ENCODE measurements at places on chromosomes 5 and 9.

DNA sequence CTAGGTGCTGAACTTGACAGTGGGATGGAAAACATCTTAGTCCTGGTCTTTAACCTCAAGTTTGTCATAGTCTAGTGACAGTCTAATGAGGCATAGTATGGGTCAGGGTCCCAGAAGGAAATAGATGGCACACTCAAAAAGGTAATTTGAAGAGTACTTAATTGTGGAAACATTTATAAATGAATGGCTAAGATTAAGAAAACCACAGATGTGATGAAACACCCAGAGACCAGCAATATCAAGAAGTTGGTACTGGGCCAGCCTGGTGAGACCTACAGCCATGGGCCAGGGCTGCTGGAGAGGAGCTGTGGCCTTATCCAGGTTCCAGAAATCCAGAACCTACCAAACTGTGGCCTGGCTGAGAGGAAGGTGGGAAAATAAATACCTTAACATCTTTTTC, 93.5 kb upstream of the ATG10 start:
- no peak for DNase-seq

DNA sequence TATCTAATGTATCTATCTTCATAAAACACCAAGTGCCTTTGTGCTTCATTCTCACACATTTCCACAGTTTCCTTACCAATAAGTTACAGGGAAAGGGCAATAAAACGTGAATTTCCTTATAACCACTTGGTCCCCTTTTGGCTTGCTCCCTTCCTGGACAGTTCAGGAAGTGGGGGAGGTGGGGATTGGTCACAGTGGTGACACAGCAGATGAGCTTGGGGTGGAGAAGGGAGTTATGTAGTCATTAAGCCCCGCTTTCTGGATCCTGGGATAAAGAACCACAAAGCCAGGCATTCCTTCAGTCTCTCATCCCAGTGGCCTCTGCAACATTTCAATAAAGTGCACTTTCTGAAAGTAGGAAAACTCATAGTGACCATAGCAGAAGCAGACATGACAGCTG, 47.1 kb upstream of the FYB1 start:
- no peak for DNase-seq

DNA sequence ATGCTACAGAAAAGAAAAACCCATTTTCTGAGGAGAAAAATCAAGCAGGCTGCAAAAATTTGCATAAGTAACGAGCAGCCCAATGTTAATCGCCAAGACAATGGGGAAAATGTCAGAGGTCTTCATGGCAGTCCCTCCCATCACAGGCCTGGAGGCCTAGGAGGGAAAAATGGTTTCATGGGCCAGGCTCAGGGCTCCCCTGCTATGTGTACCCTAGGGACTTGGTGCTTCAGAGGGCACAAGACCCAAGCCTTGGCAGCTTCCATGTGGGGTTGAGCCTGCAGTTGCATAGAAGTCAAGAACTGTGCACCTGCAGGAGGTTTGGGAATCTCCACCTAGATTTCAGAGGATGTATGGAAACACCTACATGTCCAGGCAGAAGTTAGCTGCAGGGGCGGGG, 10.4 kb downstream of the CAAP1 start:
- DNase-seq, result no peak

GRCh38 chr5:160266752-160267345, 37.5 kb downstream of the FABP6 start:
- no peak for DNase-seq

DNA sequence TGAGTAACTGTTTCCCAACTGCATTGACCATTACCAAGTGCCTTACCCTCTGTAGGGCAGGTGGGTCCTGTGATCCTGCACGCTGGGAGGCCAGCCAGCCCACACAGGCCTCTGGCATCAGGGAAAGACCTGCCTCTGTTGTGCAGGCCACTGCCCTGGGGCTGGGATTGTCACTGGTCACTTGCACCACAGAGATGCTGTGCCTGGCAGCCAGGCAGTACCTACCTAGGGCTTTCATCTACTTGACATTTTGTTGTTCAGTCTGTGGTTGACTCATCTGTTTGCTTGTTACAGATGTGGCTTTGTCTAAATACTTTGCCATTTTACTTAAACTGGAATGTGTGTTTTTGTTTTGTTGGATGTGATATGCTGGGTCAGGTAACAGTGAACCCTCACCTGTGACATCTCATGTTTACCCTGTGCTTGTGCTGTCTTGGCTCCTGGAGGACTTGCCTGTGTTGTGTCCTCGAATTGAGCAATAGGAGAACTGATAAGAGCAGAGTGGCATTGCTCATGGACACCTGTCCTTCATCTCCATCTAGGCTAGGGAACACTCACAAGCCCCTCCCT, 32.8 kb downstream of the SECISBP2 start:
- no peak for DNase-seq

DNA sequence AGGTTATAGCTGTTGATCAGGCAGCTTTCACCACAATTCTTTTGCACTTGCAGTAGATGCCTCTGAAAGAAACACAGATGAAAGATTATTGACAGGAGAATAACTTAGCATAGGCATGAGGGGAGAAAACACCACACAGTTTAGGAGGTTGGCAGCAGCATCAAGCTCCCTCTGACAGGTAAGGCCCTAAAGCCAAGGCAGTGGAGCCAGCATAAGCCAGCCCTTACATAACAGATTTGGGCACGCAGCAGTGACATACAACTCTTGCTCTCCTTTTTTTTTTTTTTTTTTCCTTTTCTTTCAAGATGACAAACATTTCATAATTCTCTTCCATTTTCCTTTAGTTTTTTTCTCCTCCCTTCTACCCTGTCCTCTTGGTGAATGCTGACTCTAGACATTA, 257.6 kb upstream of the ADAMTSL1 start:
- DNase-seq, result no peak

DNA sequence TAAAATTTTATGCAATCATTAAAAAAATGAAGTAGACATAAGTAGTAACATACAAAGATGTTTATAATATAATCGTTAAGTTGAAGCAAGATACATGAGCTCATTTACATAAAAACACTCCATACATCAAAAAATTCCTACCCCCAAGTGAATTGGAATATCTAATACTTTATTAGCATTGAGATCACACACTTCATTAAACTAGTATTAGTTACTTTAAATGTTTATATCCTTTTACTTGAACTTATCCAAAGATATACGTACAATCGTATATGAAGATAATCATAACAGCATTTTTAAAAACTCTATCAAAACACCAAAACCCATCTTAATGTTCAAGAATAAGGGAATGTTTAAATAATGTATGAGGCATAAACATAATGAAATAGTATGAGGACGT, 275.1 kb downstream of the RFX3 start:
- no peak for DNase-seq

- no peak for DNase-seq
Measured at GRCh38 chr9:81394881-81395675, 294.3 kb downstream of the TLE1 start.

DNA sequence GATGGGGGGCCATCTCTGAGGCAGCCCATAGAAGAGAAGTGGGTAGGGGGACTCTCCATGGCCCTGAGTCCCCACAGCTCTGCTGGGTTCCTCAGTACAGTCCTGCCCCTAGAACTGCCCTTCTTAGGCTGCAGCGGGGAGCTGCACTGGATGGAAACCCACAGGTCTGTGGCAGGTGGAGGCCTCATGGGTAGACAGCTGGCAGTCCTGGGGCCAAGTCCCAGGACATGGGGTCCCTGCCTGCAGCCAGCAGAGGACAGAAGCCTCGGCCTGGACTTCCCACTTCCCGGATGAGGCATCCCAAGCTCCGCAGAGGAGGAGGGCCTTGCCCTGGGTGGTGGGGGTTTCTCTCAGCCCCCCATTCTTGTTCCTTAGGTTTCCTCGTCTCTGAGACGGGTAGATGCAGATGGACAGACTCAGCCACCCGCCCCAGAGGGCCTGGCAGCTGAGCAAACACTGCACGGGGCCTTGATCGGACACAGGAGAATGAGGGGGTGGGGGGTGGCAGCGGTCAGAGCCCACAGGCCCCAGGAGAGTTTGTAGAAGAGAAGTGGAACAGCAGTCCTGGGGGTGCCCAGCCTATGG, 153.8 kb downstream of the C9orf50 start:
- DNase-seq, result no peak

GRCh38 chr5:133274597-133274935, 222.8 kb downstream of the HSPA4 start:
- DNase-seq, result peak; percentile 63

- no peak for DNase-seq
Measured at GRCh38 chr9:128632066-128632465, 24.6 kb downstream of the DYNC2I2 start.

DNA sequence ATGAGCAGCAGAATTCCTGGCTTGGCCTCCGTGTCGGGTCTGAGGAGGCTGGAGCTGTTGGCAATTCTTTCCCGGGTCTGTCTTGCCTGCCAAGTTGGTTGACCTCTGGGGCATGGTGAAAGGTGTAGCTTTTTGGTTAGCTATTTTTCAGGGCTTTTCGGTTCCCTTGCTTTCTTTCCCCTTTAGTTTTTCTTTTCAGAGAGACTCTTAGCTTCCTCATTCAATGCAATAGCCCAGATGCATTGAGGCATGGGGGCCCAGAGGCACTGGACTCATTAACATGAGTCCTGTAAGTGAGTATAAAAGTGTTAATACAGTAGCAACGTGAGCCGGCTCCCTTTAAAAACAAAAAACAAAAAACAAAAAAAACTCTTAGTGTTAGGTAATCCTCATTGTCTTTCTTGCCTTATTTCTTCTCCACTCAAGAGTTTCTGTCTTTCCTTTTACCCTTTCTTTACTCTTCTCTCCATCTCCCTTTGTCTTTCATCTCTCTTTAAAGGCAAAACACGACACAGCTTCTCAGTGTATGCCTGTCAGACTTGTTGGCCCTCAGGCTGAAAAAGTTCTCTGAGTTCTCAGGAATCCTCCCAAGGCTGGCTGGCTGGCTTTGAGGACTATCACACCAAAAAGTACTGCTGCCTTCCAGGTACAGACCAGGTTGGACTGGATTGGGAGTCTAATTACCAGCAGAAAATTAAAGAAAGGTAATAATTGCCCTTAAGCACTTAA, 289.9 kb upstream of the TUT7 start:
- no peak for DNase-seq

GRCh38 chr9:133593587-133594253, 15.5 kb downstream of the FAM163B start:
- DNase-seq, result no peak

GRCh38 chr9:131194762-131195161, 69.4 kb downstream of the NUP214 start:
- no peak for DNase-seq

GRCh38 chr5:153719324-153719723, 228.9 kb downstream of the GRIA1 start:
- no peak for DNase-seq

GRCh38 chr5:173664154-173664526, 47.7 kb upstream of the BOD1 start:
- DNase-seq, result no peak

GRCh38 chr5:141875795-141876627, 2.2 kb downstream of the PCDH1 start:
- DNase-seq, result no peak

DNA sequence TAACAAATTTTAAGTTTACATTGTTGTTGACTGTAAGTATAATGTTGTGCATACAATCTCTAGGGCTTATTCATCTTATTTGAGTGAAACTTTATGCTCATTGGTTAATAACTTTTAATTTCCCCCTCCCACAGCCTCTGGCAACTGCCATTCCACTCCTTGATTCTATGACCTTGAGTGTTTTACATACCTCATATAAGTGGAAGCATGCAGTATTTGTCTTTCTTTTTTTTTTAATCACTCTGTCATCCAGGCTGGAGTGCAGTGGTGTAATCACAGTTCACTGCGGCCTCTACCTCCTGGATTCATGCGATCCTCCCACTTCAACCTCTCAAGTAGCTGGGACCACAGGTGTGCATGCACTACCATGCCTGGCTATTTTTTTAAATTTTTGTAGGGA, 83.9 kb downstream of the KCTD16 start:
- DNase-seq, result no peak

- DNase-seq, result no peak
Measured at GRCh38 chr5:135697959-135698345, 119.2 kb upstream of the CXCL14 start.

GRCh38 chr9:112063151-112063550, 111.9 kb downstream of the SUSD1 start:
- DNase-seq, result no peak
